ENCODE measurements at places on chromosomes 5 and 9.
A peak's percentile ranks its signal among the peaks of the same experiment; 100 is the strongest.

GRCh38 chr5:172728481-172729241 lies 42.3 kb downstream of the DUSP1 start:
- no peak for DNase-seq

GRCh38 chr9:8156346-8156745 lies 356.8 kb upstream of the DMAC1 start:
- DNase-seq: no peak

DNA sequence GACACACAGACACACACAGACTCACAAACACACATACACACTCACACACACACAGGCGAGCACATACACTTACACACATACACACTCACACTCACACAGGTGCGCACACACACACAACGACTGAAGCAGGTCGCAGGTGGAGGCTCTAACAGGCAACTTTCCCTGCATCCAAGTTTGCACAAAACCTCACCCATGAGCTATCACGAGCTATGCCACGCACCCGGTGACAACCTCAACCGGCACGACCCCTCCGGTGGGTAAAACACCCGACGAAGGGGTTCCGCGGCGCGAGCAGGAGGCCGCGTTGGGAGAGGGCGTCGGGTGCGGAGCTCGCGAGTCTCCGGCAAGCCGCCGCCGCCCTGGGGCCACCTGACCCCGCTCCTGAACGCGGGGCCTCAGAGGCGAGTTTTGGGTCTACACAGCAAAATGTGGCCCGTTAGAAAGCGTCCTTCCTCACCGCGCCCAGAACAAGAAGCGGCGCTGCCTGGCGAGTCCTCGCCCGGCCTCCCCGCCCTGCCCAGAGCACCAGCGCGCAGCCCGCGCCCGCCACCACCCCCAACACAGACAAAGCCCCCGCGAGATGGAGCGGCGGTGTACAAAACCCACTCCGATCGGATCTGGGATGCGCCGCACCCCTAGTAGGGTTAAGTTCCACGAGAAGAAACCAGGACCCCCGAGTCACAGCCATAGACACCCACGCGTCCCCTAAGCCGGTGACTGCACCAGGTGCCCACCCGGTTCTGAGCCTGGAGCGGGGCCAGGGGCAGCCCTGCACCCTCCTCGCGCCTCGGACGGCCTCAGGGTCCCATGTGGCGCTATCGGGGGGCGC lies 665 bp downstream of the SLC6A3 start:
- no peak for DNase-seq

DNA sequence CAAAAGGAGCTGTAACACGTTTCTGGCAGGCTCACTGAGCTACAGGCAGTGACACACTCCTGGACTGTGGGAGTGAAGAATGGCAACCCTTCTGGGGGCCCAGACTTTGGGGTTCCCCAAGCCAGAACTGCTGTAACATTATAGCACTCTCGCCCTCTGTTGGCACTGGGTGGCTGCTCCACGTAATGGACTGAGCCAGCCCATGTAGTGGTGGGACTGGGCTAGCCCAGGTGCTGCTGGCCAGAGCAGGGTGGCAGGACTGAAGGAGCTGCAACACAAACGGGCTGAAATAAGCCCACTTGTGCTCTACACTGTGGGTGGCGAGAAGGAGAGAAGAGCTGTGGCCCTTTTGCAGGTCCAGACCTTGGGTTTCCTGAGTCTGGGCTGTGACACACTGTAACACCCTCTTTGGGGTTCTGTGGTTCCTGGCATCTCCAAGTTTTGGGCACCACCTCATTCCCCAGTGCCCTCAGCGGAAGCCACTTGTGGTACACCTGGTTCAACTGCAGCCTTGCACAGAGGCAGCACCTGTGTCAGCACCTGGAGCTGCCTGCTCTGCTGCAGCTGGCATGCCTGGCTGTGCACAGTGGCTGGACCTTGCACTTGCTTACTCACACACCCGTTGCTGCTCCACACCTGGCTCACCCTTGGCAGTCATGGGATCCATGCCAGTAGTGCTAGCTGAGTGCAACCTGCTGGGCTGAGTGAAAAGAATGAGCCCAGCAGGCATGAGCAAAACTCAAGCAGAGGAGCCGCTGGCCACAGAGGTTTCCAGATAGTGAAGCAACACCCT lies 95.0 kb upstream of the PRR16 start:
- DNase-seq: no peak

DNA sequence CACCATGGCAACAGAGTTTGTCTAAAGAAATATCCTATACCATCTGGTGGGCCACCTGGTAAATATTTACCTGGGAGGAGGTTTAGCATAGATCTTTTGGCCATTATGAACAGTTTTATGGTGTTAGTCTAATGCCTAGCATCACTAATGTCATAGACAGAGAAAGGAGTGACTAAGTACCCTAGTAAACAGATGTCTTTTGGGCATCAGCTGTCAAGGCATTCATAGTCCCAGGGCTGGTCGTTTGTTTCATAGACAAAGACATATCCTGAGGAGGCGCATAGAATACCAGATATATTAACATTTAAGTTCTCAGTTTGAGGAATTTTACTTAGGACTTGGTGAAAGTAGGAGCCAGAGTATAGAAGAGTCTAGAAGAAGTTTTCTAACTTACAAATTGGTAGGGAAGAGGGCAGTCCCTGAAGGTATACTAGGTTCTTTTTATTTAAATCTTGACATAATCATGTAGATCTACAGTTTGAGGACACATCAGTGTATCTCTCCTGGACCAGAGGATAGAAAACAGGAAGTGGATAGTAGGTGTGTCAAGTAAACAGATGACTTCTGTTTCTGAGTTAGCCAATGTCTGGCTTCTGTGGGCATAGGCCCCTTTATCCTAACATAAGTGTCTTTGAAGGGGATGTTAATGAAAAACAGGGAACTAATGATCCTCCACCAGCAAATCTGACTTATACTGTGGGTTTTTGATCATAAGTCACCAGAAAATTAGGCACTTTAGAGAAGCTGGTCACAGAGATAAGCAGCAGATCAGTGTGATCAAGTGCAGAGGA lies 105.0 kb upstream of the PRSS3 start:
- no peak for DNase-seq

DNA sequence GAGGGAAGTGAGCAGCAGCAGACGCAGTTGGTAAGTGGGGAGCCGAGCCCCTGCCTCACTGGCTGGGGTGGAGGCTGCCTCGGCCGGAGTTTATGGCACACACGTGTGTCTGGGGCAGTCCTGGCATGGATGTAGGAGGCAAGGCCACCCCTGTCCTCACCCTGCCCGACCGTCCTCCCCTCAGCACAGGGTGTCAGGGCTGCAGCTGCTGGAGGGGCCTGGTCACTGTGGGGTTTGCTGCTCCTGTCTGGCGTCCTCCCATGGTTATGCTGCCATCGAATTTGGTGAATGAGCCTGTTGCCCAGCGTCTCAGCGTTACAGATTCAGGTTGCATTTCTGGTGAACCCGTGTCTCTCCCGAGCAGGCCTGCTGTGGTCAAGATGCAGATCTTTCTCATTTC lies 32.4 kb downstream of the CEP72 start:
- no peak for DNase-seq

DNA sequence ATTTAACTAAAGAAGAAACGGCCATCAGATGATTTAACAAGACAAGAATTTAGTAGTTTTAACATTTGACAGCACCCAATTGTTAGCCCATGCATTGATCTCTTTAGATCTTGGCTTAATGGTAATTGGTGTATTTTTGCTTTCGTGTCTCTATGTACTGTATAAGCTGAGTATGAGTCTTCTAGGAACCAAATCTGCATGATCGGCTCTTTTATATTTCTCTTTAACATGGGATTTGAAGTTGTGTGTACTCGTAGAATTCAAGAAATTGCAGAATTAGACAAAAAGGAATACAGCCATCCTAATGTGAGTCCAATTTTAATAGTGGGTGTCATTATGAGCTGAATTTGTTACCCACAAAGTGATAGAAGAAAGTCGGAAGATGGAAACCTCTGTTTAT lies 438.9 kb upstream of the WWC1 start:
- no peak for DNase-seq

DNA sequence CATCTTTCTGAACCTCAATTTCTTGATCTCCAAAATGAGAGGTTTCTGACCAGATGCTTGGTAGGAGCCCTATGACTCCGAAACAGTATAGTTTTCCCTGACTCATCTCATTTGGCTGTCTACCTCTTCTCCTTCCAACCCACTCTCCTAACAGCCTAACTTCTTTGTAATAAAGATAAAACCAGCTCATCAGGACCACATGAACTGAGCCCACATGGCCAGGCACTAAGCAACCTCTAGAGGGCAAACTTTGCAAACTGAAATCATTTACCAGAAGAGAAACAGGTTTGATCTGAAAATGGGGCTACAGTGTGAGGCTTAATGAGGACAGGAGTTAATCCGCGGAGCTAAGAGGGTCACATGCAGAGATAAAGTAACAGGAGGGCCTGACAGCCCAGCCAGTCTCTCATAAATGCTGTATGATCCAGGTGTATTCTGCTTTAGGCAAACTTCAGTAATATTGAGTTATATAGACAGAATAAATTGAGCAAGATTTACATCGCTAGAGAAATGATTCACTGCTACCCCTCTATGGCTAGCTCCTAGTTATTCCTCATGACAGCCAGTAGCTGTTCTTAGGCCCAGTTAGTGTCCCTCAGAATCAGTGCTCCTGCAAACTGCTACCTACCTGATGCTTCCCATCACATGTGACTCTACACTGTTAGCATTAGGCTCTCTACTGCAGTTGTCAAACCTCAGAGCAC lies 64.6 kb downstream of the ABCA1 start:
- peak; percentile 68 for DNase-seq

DNA sequence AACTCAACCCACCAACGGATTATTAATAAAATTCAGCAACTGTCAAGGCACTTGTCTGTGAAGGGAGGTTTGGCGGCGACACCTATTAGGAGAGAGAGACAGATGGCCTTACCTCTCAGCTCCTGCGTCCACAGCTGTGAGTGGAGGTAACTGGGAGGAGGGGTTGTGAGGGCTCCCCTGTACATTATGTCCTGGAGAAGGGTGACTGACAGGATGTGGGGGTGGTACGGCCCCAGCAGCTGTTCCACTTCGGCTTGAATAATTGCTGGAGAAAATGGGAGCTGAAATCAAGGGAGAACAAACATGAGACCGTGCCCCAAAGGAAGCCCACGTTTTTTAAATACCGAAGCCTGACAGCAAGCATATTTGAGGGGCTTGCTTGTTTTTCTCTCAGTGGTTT lies 353.5 kb upstream of the RFX3 start:
- no peak for DNase-seq

GRCh38 chr9:7405924-7406604 lies 393.5 kb downstream of the DMAC1 start:
- no peak for DNase-seq

GRCh38 chr5:10678244-10678643 lies 82.8 kb downstream of the DAP start:
- DNase-seq: no peak

- DNase-seq: no peak
Observed at GRCh38 chr5:81835814-81836367, 85.0 kb upstream of the SSBP2 start.

DNA sequence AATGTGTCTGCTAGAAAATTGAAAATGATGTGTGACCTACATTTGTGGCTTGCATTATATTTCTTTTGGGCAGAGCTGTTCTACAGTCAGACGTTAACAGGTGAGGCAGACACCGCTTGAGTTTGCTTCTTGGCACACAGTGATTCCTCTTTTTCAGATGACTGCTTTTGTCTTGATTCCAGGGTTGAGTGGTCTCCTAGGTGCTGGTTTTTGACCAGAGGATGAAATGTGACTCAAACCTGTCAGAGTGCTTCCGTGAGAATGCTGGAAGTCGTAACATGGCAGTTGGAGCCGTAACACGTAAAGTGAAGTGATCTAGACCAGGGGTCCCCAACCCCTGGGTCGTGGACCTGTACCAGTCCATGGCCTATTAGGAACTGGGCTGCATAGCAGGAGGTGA lies 28.3 kb upstream of the NDFIP1 start:
- DNase-seq: no peak

- DNase-seq: no peak
Observed at GRCh38 chr9:117523531-117524153, 108.8 kb upstream of the ASTN2 start.

DNA sequence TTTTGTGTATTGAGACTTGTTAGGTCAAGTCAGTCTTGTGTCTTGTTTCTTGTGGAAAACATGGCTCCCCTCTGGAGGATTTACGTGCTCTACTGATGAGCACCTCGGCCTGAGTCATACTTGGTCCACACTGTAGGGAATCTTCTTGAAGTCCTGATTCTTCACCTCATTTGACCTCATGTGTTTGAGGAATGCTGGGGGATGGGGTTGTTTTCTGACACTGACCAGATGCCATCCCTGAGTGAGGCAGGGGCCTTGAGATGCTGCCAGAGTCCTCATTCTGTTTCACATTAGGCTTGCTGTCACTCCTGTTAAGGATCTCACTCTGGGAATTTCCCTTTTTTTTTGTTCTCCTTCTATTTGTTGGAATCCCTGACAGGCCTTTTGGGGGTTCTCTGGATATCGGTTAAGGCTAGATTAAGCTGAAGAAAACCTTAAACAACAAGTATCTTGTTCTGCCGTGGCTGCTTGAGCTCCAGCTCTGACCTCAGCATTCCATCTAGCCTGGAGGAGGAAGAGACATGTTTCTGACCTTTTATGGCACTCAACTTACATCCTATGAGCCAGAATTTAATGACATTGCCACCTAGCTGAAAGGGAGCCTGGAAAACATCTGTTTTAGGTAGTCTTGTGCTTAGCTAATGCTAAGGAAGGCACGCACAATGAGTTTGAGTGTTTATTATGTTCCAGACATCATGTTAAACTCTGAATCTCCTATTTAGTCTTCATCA lies 20.6 kb downstream of the TCOF1 start:
- peak; percentile 32 for DNase-seq

- peak; percentile 99 for DNase-seq
Observed at GRCh38 chr9:98989036-98990000, 45.6 kb downstream of the COL15A1 start.

GRCh38 chr5:30620481-30621085 lies 572.9 kb upstream of the CDH6 start:
- DNase-seq: no peak

DNA sequence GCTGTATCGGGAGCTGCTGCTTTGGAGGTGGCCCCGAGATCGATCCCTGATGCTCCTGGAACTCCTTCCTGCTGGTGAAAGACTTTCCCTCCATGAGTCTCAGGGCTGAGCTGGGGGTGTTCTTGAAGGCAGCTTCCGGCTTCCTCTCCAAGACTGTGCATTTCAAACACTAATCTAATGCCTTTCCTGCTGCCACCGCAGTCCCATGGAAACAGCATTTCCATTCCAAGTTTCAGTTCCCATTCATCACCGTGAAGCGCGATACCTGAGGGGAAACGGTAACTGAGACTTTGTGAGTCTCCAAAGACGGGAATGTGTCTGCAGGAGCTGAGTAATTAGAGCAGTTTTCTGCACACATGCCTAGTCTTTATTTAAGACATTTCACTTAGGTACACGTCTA lies 230.1 kb downstream of the PAX5 start:
- no peak for DNase-seq

- no peak for DNase-seq
Observed at GRCh38 chr9:85510830-85511504, 230.8 kb downstream of the AGTPBP1 start.
